ENCODE measurements at places on chromosomes 5 and 9.

- no peak for DNase-seq
These were observed 168.2 kb upstream of the FBN2 start for GRCh38 chr5:128706269-128706668.

DNA sequence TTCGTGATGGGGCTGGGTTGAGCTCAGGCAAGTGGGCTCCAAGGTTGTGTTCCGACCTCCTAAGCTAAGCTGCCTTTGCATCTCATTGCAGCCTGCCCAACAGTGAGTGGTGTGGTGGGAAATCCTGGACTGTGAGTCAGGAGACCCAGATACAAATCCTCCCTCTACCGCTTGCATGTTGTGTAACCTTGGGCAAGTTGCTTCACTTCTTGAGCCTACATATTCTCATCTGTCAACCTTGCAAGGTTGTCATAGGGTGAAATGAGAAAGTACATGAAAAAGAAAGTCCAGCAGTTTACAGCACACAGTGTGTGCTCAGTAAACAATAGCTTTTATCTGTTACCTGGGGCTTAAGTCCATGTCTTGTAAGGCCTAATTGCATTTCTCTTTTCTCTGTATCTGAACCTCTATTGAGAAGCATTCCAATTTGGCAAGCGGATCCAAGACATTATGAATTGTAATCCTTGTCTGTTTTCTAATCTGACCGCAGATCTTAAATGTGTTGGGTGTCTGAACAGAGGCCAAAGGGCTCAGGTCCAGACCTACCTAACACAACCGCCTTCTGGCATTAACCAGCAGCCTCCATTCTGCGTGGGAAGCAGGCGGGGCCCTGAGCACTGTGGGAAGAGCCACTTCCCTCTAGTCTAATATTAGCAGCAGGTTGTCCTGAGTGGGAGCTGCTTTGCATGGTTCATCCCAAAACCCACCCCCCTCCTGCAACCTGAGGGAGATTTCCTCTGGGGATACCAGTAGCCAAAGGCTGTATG is 1.8 kb upstream of the GALNT12 start:
- DNase-seq: peak; percentile 86

DNA sequence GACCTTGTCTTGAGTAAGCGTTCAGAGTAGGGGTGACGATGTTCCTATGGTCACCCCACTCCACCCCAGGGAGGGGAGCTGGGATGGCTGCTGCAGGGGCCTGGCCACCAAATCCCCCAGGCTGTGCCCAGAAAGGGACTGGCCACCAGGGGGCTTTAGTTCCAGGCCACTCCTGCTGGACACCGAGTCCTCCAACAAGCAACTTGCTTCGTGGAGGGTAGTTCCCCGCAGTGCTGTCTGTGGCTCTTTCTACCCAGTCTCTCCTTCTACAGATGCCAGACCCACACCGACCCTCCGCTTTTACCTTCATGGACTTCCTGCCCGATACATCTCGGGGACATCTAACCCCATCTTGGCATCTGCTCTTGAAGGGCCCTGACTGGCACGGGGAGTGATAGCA is 35.7 kb upstream of the GABRP start:
- DNase-seq: peak; percentile 3

GRCh38 chr5:133829786-133830185 is 138.6 kb downstream of the C5orf15 start:
- DNase-seq: no peak

GRCh38 chr5:153429761-153430380 is 60.6 kb upstream of the GRIA1 start:
- DNase-seq: no peak

DNA sequence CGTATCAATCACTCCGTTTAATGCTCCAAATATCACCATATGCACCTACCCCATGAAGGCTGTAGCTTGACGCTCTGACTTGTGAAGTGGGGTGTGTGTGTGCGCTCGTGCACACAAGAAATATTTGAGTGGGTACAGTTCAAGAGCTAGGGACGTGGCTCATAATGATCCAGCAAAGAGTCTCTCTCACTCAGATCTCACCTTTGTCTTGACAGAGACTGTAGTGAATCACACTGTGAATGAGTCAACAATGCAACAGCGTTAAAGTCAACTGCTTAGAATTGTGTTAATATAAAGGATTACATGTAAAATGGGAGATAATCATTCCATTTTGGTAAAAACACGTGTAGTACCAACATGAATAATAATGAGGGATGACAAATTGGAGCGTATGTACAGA is 119.4 kb downstream of the MED27 start:
- no peak for DNase-seq

DNA sequence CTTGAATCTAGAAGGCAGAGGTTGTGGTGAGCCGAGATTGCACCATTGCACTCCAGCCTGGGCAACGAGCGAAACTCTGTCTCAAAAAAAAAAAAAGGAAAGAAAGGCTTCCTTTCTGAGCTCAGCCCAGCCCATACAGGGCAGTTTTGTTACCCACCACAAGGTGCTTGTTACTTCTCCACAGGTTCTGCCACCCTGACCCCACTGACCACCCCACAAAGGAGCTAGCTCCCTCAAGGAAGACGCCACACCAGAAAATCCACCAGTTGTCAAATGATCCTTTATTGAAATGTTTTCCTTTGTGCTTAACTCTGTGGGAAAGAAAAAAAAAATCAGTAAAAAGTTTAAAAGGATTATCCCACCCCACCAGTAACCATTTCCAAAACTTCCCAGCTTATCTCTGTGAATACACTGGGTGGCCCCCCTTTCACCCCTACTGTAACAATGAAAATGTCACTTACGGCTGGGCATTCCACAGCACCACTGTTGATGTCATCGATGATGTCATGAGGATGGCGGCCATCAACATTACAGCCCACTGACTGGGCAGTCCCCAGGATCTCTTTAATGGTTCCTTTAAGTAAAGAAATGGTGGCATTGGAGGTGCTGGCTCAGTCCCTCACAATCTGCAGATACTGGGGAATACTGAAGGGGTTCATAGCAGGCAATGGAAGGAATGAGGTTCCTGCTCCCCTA is 3.6 kb downstream of the RPL12 start:
- peak; percentile 27 for DNase-seq

- no peak for DNase-seq
These were observed 382.6 kb downstream of the DMRTA1 start for GRCh38 chr9:22829236-22829635.

DNA sequence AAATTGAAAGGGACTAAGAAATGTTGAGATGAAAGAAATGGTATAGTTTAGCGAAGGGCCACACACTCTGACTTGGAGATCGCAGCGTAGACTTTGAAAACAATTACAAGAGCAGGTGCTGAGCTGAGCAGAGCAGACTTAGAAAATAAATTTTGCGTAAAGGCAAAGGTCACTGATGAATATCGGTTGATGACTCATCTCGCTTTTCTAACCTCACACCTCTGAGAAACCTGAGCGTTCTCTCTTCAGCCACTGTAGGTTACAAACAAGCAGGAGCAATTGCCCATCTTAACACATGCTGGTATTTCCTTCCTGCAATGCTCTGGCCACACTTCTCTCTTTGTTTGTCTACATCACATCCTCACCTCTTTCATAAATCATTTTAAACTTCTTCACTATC is 190.6 kb upstream of the C9orf72 start:
- no peak for DNase-seq

DNA sequence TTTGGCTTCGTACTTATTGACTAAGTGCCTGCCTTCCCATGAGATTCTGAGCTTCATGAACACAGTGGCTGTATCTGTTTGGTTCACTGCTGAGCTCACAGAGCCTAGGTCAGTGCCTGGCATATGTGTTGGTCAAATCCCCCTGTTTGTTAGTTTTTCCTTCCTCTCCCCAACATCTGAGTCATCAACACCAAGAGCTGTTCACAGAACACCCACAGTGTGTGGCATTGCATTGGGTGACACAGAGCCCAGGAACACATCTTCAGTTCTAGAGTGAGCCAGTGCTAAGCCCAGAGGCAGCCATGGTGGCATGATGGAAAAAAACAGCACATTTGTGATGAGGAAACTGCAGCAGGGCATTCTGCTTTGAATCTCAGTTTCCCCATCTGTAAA is 294.6 kb downstream of the SEC61B start:
- peak; percentile 91 for DNase-seq

GRCh38 chr5:38045446-38045845 is 205.6 kb upstream of the GDNF start:
- no peak for DNase-seq

GRCh38 chr9:4430432-4431261 is 59.6 kb upstream of the SLC1A1 start:
- peak; percentile 57 for DNase-seq

- no peak for DNase-seq
These were observed 23.2 kb downstream of the LPCAT1 start for GRCh38 chr5:1500411-1501091.

DNA sequence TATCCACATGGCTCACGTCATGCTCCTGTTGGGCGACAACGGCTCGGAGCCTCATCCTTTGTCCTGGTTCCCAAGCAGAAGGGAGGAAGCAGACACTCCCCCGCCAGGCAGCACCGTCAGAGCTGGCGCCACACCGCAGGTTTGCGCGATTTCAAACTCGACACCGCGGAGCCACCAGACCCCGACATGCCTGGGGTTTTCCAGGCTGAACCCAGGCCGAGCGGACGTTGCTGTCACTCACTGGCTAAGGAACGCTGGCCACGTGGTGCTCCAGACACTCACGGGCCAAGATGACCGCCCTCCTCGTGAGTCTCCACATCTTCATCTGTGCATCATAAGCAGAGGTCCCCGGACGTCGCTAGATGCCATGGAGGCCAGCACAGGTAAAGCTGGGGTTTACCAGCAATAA is 9.0 kb downstream of the TERT start:
- no peak for DNase-seq

GRCh38 chr5:10440367-10440990 is 1.2 kb upstream of the ROPN1L start:
- no peak for DNase-seq

- no peak for DNase-seq
These were observed 151.9 kb downstream of the NDUFS4 start for GRCh38 chr5:53712327-53712726.

- DNase-seq: peak; percentile 98
These were observed 87.4 kb downstream of the THBS4 start for GRCh38 chr5:80122579-80122978.

- peak; percentile 97 for DNase-seq
These were observed 89.4 kb downstream of the ANXA2R start for GRCh38 chr5:42950456-42951292.

- no peak for DNase-seq
These were observed 26.6 kb downstream of the FBXW5 start for GRCh38 chr9:136917902-136918301.

- DNase-seq: no peak
These were observed 231.9 kb downstream of the ATPSCKMT start for GRCh38 chr5:10017786-10018185.

GRCh38 chr9:86768020-86768419 is 179.3 kb downstream of the GAS1 start:
- DNase-seq: no peak

GRCh38 chr9:7284117-7284516 is 515.5 kb downstream of the DMAC1 start:
- no peak for DNase-seq

DNA sequence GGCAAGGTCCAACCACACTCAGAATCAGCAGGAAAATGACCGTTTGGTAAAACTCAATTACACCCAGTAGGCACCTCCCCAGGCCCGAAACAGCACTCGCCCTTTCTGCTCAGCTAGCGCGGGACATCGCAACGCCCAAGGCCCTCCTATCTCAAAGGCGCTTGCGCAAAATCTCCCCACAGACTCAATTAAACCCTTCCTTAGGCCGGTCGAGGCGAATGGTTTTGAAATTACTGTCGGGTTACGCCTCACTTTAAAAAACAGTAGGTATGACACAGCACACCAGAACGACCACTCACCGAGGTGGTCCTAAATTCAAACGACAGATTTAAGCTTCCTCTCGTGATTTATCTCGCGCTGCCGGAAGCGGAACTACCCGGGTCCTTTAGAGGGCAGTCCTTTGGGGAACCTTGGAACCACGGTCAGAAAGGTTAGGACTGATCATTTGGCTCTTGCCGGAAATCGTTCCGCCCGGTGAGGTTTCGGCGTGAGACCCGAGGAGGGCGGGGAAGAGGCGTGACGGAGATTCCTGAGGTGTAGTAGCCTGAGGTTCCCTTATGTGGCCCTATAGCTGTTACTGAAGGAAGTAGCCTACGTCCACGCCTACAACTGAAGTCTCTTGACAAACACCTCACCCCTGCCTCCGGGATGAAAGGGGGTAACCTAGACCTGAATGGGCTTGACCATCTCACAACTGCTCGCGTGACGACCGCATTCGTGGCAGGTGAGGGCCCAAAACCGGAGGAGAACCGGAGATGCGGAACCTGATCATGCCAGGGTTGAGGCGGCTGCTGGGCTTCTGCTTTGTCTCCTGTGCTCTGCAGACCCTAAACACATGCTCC is at the start of the genes GIN1 and PPIP5K2:
Gene GIN1 (minus strand): TSS at position 374 of the 842 bp plus-strand sequence. CDS start 11,431 bp downstream, outside the sequence.
Gene PPIP5K2 (plus strand): TSS at position 537 of the 842 bp plus-strand sequence. CDS start 9,289 bp downstream, outside the sequence.
- DNase-seq: peak; percentile 98

DNA sequence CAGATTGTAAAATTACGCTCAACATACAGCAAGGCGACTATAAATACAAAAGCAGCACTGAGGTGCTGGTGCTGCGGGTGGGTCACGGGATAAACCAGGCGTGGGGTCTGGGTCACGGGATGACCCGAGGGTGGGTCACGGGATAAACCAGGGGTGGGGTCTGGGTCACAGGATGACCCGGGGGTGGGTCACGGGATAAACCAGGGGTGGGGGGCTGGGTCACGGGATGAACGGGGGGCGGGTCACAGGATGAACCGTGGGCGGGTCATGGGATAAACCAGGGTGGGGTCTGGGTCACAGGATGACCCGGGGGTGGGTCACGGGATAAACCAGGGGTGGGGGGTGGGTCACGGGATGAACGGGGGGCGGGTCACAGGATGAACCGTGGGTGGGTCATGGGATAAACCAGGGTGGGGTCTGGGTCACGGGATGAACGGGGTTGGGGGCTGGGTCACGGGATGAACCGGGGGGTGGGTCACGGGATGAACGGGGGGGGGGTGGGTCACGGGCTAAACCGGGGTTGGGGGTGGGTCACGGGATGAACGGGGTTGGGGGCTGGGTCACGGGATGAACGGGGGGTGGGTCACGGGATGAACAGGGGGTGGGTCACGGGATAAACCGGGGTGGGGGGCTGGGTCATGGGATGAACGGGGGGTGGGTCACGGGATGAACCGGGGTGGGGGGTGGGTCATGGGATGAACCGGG is 30.2 kb upstream of the SLC9A3 start:
- no peak for DNase-seq

GRCh38 chr5:61100437-61100836 is 61.8 kb downstream of the SMIM15 start:
- DNase-seq: peak; percentile 13
